Hematopoietic multipotent progenitor cell treated with erythropoietin and hydrocortisone succinate and interleukin-3 and kit ligand, for 4 days (in vitro differentiated cells): ENCODE measurements at places on chromosomes 7 and 10.
A peak's percentile ranks its signal among the peaks of the same experiment; 100 is the strongest.

DNA sequence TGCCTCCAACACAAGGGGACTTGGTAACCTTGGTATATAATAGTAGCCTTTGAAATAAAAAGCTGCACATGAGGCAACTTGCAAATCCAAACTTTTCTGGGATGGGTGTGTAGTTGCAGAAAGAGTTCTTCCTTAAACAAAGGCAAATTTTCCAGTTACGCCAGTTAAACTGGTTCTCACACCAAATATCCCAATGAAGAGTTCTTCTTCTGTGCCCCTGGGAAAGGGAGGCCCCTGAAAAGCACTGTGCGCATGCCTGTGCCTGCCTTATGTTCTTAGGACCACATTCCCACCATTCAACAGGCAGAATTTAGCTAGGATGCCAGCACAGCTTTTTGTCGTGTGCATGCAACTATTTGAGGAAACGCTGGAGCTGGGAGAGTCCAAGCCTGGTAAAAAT lies 164.8 kb upstream of the SLC25A13 start:
- no peak for DNase-seq

- DNase-seq = no peak
Measured at GRCh38 chr7:90853205-90853604, 257.1 kb downstream of the CDK14 start.

DNA sequence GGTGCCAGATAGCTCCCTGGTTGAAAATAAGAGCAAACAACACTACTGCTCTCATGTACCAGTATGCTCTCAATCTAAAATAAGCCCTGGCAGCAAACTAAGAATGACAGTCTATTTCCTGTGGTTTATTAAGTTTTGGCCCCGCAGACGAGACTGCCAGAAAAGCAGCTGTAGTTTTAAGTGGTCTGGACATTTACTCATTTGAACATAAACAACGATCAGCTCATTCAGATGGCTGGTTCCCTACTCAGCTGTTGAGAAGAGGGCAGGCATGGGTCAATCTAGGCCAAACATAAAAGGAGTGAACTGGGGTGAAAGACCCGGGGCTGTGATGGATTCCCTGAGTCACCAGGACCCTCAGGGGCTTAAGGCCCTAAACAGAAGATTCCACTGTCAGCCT lies 4.5 kb downstream of the TRIL start:
- DNase-seq = peak; percentile 10

GRCh38 chr10:11387551-11388222 lies 223.8 kb downstream of the USP6NL start:
- no peak for DNase-seq

GRCh38 chr7:151380199-151381097 lies 29.4 kb downstream of the WDR86 start:
- DNase-seq = no peak

DNA sequence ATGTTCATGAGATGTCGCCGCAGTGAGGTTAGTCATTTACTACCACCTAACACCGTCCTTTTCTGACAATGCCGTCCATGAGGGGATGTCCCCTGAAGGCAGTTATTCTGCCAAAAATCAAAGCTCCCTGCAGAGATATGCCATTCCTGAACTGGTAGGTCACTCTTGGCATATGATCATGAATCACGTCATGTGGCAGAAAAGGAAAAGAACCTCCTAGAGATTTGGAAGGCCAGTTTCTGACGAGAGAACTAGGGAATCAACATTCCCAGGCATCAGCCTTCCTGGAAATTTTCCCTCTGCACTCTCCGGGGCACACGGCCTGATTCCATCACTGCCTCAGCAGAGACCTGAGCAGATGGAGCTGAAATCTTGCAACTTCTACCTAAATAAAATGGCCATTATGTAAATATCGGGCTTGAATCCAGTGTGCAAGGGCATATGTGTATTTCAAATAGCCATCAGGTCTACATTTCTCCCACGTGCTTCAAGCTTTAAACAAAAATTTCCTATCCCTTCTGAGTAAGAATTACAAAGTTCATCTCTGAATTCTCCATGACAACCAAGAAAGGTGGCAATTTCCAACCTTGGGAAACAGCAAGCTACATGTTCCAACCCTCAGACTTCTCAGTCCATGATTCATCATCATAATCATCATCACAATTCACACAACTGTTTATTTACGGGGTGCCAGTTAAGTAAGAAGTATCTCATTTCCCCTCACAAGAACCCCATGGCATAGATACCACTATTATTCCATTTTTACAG lies 46.5 kb downstream of the AMPH start:
- DNase-seq = no peak

DNA sequence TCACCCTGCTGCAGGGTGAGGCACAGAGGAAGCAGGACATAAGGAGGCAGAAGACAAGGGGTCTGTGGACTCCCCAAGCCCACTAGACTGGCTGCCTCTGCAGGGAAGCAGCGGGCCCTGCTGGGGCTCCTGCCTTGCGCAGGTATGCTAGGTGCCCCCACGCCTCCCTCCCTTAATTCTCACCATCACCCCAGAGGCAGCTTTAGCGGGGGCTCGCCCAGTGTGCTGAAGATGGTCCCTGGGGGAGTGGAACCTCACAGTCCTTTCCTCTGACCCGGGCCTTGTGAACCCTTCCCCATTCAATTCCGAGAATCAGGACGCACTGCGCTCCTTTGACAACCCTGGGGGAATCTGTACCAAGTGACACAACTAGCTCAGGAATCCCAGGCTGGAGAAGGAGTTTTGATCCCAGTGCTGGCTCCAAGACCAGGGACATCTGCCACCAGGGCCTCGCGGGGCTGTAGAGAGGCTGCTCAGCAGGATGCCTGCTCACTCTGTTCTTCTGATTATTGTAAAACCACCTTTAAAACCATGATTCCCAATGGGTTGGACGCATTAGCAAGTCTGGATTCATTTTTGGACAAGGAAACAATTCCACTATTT lies 468.4 kb downstream of the TCERG1L start:
- no peak for DNase-seq

DNA sequence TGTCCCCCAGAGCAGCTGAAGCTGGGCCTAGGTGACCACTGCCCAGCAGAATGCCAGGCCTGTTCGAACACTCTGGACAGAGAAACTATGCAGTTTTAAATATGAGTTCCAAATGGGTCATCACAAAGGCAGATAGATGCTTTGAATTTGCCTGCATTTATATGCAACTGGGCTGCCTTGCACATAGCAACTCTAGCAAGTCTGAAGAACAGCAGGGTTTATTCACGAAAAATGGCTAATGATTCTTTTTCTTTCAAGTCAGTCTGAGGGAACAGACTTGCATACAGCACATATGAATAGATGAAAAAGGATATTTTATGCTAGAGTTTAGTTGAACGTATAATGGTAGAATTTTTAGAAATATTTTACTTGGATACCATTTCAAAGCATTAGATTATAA lies 68.5 kb downstream of the SLC35B4 start:
- DNase-seq = no peak

DNA sequence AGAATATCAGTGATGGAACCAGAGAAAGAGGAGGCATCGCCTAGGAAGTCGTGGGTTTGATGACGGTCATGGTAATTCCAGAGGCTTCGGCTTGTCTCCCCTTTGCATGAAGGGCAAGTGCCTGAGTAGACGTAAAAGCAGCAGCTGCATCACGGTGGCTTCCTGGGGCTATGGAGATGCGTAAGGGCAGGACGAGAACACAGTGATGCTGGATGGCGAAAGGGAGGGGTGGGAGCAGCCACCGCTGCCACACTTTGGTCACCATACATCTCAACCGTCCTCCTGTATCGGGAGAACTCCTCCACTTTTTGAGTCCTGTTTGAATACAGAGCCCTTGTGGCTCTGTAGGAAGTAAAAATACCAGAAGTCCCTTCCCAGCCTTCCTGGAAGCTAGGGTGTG lies 182.7 kb downstream of the ZMYND11 start:
- DNase-seq = no peak

DNA sequence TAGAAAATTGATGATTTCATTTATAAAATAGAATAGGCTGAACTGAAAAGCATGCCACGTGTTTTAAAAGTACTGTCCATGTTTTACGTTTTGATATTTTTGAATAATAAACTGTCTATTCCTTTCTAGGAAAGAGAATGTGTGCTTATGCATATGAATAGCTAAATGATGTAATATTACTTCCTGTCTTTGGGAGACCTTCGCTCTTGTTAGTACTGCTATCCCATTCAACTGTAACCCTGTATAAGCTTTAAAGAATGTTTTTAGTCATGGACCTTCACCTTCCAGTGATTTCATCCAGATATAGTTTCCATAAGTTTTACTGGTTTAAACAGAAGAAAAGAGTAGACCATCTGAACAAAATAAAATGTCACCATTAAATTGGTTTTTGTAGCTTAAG lies 274.4 kb upstream of the SEMA3A start:
- DNase-seq = no peak

DNA sequence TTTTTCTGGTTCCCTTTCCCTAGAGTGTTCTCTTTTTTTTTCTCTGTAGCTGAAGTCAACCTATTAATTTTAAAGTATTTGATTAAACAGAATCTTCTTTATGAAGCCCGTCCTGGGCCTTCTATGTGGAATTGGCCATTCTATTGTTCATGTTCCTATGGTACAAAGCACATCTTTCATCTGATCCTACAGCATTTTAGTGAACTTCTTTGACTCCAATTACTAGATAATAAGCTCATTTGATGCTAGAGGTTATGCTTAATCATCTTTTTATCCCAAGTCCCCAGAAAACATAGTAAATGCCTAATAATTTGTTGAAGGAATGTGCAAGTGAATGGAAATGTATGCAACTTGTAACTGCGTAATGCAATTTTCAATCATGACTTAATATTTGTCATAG lies 472.0 kb upstream of the KLF6 start:
- DNase-seq = no peak

DNA sequence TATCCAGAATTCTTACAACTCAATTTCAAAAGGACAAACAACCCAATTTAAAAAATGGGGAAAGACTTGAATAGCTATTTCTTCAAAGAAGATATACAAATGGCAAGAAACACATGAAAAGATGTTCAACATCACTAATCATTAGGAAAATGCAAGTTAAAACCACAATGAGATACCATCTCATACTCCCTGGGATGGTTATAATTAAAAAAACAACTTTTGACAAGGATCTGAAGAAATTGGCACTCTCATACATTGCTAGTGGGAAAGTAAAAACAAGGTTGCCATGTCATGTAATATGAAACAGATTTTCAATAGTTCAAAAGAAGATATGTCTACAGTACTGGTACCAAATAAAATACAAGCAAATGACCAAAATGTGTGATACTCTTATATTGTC lies 9.0 kb downstream of the OAT start:
- DNase-seq = no peak

GRCh38 chr10:93749218-93749799 lies 8.4 kb upstream of the LGI1 start:
- no peak for DNase-seq

DNA sequence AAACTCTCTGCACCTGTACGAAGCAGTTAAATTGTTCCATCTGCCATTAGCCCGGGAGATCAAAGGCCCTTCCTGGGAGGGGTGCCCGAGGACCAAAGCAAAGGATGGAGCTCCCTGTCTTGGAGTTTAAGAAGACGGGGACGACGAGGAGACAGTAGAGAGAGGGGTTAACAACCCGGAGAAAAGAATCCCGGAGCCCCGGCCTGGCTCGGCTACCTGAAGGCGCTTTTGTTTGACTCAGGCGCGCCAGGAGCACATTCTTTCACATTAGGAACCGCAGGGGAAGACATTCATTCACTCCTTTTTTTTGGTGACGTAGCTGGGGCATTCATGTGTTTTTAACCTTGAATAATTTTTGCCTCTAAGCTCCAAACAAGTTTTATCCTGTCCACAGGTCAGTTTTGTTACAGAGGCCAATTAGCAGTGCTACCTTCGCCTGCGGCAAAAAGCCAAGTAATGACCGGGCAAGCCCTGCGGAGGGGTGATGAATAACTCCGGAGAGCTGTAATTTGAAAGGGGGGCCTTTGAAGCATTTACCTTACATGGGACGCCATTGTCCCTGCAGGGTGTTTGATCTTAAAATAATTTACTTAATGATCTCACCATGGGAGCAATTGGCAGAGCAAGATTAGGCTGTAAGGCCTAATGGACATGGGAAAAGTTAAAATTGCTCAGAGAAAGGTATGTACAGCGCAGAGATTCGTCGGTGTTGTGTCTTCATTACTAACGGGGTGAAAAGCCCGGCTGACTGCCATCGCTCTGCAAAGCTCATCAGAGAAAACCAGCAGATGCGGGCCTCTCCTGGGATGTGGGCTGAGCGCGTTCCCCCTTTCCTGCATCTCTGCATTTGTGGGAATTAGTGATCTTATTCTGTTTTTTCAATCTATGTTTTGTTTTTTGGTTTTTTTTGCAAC lies 258.0 kb upstream of the SP4 start:
- DNase-seq = no peak

- no peak for DNase-seq
Measured at GRCh38 chr10:129593953-129594352, 126.9 kb downstream of the MGMT start.

GRCh38 chr7:66779669-66780409 lies 39.3 kb downstream of the RABGEF1 start:
- DNase-seq = no peak

DNA sequence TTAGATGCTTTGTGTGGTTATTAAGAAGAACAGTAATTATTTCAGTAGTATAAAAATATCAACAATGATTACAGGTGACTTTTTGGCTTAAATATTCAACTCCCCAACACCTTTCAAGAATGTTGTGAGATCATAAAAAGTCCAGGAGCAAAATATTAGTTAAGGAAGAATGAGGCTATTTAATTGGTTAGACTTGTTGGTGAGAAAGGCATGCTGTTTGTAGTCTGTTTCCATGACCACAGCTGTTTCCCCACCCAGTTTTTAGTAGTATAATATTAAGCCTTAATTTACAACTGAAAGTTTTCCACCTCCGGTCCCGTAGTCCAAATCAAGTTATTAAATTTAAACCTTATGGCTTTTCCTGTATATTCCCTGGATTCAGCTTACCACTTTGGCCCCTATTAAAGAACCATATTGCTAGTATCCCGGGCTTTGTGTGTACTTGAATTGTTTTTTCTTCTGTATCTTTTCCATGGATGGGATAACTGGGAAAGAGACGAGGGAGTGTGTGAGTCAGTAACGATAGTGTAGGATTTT lies 133.3 kb downstream of the CELF2 start:
- no peak for DNase-seq

- peak; percentile 10 for DNase-seq
Measured at GRCh38 chr7:117323851-117324711, 1.2 kb upstream of the WNT2 start.

GRCh38 chr10:125158601-125159485 lies 1.5 kb downstream of the CTBP2 start:
- peak; percentile 77 for DNase-seq

GRCh38 chr7:37961251-37961650 lies 40.8 kb downstream of the EPDR1 start:
- no peak for DNase-seq

DNA sequence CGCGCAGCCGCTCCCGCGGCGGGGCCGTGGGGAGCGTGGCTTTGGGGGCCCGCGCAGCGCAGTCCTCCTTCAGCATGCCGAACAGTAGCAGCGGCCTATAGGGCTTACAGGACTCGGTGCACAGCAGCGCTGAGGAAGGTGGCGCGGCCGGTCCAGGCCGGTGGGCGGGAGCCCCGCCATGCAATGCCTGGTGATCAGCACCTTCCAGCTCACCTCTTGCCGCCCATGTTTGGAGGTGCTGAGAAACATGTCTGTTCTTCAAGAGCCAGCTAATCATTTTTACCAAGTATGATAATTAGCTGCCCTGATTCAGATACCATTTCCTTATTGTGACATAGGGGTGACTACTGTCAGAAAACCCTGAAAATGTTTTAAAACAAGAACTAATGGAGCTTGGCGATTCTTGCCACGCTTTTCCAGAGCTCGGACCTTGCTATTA lies 33.5 kb upstream of the SFTPD start:
- DNase-seq = peak; percentile 31

GRCh38 chr10:129057856-129058663 lies 409.0 kb upstream of the MGMT start:
- DNase-seq = peak; percentile 71
